Myocyte (in vitro differentiated cells): ENCODE measurements at places on chromosomes 12 and 14. TPM values are rescaled to one million over a fixed set of nuclear protein-coding genes. Genes with fewer than 3 reads are reported as not detected.

Gene HIP1R
- 10.0 and 25.0 TPM in 2 replicates for total RNA-seq

Gene ASB2
- 0.73 and 8.9 TPM in 2 replicates for total RNA-seq

Gene MAPKAPK5
- total RNA-seq = 45.4 and 64.4 TPM in 2 replicates

Gene C12orf60
- total RNA-seq = 1.5 and 1.8 TPM in 2 replicates

Gene FGD6
- total RNA-seq = 3.1 TPM in 2 replicates

Gene MAP4K5
- total RNA-seq = 87.5 and 105 TPM in 2 replicates

Gene NTF3
- 1.0 and 1.9 TPM in 2 replicates for total RNA-seq

Gene GTF2H3
- 33.8 and 41.3 TPM in 2 replicates for total RNA-seq

Gene SLC38A4
- 3.9 and 4.1 TPM in 2 replicates for total RNA-seq

Gene SERPINA10
- not detected in 2 replicates for total RNA-seq

Gene AGAP2
- 9.8 and 30.2 TPM in 2 replicates for total RNA-seq

Gene KCNJ8
- 0.10 and 0.40 TPM in 2 replicates for total RNA-seq

Gene TMPRSS12
- total RNA-seq = not detected in 2 replicates

Gene EIF2S3B
- total RNA-seq = 0.62 and 0.83 TPM in 2 replicates

Gene ZC2HC1C
- total RNA-seq = 0.52 and 1.6 TPM in 2 replicates

Gene SLC25A47
- not detected in 2 replicates for total RNA-seq

Gene TDRD9
- 0.56 and 5.5 TPM in 2 replicates for total RNA-seq

Gene RHEBL1
- total RNA-seq = 1.2 TPM in 1 of 2 replicates, not detected in the other

Gene PLEKHG7
- 0.75 and 1.5 TPM in 2 replicates for total RNA-seq

Gene SLC5A8
- total RNA-seq = not detected in 2 replicates
